ENCODE measurements at places on chromosomes 16 and 17.
A peak's percentile ranks its signal among the peaks of the same experiment; 100 is the strongest.

DNA sequence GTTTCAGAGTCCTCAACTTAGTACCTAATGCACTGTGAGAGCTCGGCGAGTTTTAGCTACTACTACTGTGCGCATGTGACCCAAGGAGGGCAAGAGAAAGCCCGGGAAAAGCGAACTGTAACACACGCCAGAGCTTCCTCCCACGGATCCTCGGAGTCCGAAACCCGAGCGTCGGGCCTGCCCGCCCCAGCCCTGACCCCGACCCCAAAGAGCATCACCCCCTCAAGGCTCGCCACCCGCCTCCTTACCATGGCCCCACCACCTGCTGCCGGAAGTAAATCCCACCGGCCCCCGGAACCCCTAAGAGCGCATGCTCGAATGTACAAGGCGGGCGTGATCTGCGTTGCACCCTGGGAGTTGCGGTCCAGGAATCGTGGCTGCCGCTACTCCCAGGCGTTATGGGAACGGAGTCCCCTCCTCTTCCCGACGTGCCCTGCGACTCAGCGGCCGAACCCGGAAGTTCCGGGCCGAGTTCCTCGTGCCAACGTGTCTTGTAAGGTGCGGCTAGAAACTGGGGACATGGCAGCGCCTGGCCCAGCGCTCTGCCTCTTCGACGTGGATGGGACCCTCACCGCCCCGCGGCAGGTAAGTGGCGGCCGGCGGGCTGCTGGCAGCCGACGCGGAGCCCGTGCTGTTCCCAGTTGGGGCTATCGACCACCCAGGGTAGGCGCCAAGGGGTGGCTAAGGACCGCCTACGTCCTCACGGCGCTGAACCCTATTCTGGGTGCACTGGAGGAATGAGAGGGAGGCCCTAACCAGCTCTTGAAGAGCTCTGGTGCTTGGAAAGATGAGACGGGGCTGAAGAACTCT, at the start of the genes PMM2 and TMEM186:
PMM2 (plus strand) TSS at position 476 of the 810 bp plus-strand sequence; CDS start at position 520, 44 bp downstream.
TMEM186 (minus strand) TSS at position 276 of the 810 bp plus-strand sequence; CDS start at position 251, 25 bp downstream.
- peak; percentile 97 for DNase-seq

GRCh38 chr16:10494343-10495030, 85.9 kb downstream of the EMP2 start:
- no peak for DNase-seq

DNA sequence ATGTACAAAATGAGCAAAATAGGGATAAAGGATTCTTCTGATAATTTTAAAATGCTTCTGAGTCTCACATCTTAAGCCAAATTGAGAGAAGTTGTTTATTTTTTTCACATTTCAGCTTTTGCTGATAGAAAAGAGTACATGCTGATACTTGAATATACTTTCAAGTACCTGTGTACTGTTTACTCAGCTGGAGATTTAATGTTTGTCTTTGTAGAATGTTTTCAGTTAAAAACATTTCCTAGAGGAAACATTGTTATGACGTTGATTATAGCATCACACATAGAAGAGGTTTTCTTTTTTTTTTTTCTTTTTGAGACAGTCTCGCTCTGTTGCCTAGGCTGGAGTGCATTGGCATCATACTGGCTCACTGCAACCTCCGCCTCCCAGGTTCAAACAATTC, 19.7 kb downstream of the ESRP2 start:
- DNase-seq, result no peak

DNA sequence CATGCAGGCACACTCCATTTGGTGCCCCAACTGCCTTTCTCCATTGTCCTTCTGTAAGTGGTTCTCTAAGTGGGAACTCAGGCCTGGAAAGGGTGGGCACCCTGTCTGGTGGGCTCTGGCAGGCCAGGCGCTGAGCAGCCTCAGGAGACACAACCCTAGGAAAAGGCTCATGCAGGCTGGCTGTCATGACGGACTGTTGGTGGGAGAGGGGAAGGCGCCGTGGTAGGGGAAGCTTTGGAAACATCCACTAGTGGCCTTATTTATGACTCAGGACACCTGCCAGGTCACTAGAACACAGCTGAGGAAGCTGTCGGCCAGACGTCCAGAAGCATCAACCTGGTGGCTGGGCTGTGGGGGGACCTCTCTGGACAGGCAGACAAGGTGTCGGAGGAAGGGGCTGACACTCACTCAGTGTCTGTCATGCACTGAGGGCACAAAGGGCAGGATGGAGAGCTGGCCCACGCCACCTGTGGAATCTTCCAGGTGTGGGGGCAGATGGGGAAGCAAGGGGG, 216.0 kb downstream of the SEC14L1 start:
- no peak for DNase-seq

DNA sequence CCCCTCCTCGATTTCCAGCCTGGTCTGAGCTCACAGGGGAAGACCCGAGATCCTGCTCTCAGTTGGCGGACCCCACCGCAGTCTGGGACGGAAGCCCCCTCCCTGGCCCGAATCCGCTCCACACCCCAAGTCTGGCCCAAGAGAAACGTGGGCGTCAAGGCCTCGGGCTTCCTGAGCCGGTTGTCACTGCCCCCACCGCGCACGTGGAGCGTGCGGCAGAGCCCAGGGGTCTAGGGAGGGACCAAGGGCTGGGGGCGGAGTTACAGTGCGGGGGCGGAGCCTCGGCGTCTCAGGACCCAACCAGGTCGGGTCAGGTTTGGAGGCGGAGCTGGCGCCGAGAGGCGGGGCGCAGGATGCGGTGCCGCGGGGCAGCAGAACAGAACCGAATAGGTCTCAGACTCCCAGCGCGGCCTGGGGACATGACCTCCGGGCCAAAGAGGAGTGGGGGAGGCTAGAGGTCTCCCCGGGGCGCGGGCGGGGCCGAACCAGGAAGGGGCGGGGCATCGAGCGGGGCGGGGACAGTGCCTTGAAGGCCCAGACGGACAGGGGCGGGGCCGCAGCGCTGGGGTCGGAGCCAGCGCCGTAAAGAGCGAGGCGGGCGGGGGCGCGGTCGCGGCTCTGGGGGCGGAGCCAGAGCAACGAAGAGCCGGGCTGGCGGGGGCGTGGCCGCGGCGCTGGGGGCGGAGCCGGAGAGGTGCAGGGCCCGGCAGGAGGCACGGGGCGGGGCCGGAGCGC, 431 bp upstream of the ZFPM1 start:
- peak; percentile 96 for DNase-seq

GRCh38 chr16:54422159-54422558, 135.6 kb upstream of the IRX3 start:
- DNase-seq, result no peak

- DNase-seq, result peak; percentile 58
Measured at GRCh38 chr16:53892155-53892554, 188.2 kb downstream of the FTO start.

GRCh38 chr17:77143306-77143705, 2.5 kb downstream of the SEC14L1 start:
- no peak for DNase-seq

DNA sequence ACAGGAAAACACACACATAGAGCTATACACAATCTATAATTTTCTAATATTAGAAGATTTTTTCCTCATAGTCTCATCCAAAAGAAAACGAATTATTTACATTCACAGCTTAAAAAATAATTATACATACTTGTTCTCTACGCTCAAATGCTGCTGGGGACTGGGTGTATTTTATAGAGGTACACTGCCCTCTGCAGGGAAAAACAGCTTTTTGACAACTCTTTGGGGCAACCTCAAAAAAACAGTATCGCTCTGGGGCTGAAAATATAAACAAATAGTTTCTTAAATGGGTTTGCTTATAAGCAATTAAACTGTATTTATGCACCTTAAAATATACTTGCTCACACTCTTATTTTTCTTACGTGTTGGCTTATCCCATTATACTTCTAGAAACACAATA, 261.8 kb upstream of the PSMD7 start:
- DNase-seq, result peak; percentile 42

DNA sequence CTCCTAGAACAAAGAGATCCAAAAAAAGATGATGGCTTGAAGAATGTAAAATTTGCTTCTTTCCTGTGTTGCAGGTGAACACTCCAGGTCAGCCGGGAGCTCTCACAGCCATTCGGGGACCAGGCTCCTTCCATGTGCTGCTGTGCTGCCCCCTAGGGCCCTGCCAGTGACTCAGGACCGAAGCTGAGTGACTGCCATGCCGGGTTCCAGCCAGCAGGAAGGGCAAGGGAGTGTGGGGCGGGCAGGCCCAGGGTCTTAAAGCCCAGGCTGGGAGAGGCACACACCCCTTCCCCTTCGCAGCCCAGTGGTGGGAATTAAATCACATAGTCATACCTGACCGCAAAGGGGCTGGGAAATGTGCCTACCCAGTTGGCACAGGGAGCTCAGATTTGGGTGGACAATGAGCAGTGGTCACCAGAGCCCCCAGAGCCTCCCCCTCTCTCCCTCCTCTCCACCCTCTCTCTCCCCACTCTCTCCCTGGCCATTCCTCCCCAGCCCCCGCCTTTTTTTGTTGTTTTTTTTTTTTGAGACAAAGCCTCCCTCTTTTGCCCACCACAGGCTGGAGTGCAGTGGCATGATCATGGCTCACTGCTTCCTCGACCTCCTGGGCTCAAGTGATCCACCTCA, 11.5 kb downstream of the EPOP start:
- peak; percentile 85 for DNase-seq

DNA sequence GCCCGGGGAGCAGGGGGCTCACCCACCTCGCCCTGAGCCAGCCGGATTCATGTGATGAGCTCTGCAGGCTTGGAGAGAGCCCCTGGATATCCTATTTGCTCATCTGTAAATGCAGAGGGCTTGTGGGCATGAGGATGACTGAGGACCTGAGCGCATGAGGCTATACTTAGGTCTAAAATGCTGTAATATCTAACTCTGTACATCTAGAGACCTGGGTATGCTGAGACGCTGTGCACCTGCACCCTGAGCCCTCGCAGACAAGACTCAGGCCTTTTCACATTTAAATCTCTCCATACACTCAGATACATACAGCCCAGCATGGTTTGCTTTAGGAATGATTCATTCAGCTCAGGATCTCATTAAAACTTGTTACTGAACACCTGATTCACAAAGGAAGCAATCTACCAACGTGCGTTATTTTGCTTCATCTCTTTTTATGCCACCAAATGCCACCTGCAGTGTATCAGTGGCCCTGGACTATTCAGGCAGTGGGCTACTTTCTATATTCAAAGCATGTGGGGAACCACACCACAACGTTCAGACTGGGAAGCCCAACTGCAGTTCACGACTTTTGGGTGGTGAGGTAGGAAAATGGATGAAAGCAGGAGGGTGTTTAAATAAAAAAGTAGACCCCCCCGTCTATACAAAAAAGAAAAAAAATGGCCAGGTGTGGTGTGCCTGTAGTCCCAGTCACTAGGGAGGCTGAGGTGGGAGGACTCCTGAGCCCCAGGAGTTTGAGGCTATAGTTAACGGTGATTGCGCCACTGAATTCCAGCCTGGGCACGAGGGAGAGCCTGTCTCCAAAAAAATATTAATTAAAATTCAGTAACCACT, 12.0 kb downstream of the USP7 start:
- DNase-seq, result no peak

DNA sequence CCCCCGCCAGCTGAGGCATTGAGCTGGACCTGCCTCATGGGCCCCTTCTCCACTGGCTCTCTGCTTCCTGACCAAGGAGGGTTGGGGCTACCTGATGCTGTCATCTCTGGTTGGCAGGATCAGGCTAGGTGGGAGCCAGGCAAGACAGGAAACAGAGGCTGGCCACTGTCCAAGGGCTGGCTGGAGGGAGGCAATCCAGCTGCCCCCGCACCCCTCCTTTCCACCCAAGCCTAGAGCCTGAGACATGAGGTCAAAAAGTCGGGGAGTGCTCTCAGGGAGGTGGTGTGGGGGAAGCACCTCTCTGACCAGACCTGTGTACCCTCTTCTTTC, 14.5 kb downstream of the NGFR start:
- no peak for DNase-seq

DNA sequence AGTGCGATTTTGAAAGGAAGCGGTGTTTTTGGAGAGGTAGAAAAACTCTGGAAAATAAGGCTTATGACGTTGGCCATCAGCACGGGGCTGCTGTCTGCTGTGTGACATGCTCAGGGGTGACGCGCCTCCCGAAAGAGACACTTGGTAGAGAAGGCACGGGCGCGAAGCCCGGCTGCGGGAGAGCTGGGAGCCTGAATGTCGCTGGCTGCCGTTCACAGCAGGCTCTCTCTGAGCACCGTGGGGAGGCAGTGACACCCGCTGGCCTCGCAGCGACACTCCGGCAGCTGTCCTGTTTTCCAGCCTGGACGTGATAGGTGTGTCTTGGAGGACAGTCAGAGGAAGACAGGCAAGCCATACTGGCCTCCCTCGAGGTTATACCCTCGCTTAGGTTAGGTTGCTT, 759.1 kb upstream of the RBFOX1 start:
- peak; percentile 90 for DNase-seq

GRCh38 chr17:17561408-17562145, 29.9 kb downstream of the PEMT start:
- no peak for DNase-seq

DNA sequence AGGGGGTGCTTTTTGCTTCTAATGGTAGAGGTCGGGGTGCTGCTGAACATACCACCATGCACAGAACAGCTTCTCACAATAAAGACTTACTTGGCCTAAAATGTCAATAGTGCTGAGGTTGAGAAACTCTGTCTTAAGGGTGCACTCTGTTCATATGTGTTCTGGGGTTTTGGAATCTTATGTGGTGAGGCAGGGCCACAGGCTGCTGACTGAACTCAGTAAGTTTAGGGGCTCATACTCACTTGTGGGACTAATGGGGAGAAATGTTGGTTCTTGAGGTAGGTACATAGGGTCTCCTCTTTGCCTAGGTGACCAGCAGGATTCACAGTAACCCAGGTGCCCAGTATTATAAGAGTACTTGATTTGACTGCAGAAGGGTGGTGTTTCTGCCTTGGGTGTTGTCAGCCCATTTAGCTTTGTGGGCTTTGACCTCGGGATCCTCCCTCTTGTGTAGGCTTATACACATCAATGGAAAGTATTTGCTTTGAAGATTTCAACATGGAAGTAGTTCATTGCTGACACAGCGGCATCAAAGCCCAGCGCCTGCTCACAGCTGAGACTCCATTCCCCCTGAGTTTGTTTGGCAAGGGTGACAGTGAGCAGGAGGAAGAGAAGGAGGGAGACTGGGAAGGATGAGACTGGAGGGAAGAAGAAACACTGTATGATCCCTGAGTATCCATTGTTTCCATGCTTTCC, 17.2 kb downstream of the SLC7A6 start:
- no peak for DNase-seq

- no peak for DNase-seq
Measured at GRCh38 chr16:88835383-88835782, 21.4 kb downstream of the GALNS start.

GRCh38 chr16:342455-343213, 9.9 kb downstream of the AXIN1 start:
- no peak for DNase-seq

DNA sequence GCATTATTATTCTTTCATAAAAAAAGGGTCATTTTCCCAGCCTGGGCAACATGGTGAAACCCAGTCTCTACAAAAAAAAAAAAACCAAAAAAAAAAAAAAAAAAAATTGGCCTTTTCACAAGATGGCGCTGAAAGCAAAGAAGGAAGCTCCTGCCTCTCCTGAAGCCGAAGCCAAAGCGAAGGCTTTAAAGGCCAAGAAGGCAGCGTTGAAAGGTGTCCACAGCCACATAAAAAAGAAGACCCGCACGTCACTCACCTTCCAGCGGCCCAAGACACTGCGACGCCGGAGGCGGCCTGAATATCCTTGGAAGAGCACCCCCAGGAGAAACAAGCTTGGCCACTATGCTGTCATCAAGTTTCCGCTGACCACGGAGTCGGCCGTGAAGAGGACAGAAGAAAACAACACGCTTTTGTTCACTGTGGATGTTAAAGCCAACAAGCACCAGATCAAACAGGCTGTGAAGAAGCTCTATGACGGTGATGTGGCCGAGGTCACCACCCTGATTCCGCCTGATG, 4.9 kb upstream of the PGAP6 start:
- no peak for DNase-seq

Data from SK-N-DZ (cell line).